ENCODE measurements at places on chromosomes 7 and 10. TPM values are rescaled to one million over a fixed set of nuclear protein-coding genes. Genes with fewer than 3 reads are reported as not detected.

MRLN gene
- total RNA-seq = not detected

CXCL12 gene
- total RNA-seq = 0.82 TPM

AGR3 gene
- total RNA-seq = not detected

LLCFC1 gene
- total RNA-seq = not detected

SPDYE2B gene
- not detected for total RNA-seq

C10orf62 gene
- not detected for total RNA-seq

PAX4 gene
- not detected for total RNA-seq

RBM20 gene
- 0.10 TPM for total RNA-seq
